ENCODE measurements at places on chromosomes 7 and 10. TPM values are rescaled to one million over a fixed set of nuclear protein-coding genes. Genes with fewer than 3 reads are reported as not detected.

- no peak for DNase-seq
These were observed 33.6 kb upstream of the BTBD16 start for GRCh38 chr10:122237331-122237990.

DNA sequence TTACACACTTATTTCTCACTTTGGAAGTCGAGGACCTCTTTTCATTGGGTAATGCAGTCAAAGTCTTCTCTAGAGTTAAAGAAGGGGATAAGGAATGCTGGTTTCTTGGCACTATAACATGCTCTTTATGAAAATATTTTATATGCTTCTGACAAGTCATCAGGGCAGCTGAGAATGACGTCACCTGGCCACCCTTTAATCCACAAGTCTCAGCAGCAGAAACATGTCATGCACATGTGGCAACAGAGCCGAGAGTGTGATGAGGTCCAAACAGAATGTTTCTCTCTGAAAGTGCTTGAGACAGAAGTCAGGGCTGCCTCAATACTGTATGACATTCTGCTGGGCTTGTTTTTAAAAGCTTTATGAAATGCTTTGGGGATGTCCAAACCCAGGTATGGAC, 63.5 kb upstream of the C10orf90 start:
- DNase-seq = peak; percentile 69

DNA sequence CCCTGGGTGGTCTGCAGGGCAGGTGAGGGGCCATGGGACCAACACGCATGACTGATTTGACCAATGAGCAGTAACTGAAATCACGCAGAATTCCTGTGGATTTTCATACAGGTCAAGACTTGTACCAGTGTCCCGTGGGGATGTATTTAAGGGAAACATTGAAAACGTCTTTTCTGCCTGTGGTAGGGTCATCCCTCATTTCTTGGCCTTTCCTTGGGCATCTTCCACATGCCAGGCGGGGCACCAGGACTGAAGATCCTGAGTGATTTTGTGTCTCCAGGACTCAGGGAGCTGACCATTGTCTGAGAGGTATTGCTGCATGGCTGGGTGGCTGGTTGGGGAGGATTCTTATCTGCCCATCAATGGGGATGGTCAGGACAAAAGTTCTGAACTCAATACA, 289.0 kb downstream of the GLRX3 start:
- no peak for DNase-seq

- no peak for DNase-seq
These were observed 57.2 kb downstream of the ENTPD1 start for GRCh38 chr10:95813054-95813685.

DNA sequence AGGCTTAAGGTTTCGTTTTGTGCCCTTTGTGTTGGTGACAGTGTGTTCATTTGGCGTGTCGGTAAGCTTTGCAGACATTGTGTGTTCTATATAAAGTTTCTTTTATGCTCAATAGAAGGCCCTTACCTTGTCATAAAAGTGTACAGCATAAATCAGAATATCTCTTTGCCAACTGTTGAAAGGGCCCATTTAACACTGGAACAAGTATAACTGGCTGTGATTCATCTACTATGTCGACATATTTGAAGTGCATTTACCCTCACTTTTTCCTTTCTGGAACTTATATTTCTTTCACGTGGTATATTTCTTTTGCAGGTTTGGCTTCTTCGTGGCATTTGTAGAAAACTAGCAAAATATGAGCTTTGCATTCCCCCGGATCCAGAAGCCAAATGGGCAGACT, 32.7 kb downstream of the EEPD1 start:
- peak; percentile 29 for DNase-seq

DNA sequence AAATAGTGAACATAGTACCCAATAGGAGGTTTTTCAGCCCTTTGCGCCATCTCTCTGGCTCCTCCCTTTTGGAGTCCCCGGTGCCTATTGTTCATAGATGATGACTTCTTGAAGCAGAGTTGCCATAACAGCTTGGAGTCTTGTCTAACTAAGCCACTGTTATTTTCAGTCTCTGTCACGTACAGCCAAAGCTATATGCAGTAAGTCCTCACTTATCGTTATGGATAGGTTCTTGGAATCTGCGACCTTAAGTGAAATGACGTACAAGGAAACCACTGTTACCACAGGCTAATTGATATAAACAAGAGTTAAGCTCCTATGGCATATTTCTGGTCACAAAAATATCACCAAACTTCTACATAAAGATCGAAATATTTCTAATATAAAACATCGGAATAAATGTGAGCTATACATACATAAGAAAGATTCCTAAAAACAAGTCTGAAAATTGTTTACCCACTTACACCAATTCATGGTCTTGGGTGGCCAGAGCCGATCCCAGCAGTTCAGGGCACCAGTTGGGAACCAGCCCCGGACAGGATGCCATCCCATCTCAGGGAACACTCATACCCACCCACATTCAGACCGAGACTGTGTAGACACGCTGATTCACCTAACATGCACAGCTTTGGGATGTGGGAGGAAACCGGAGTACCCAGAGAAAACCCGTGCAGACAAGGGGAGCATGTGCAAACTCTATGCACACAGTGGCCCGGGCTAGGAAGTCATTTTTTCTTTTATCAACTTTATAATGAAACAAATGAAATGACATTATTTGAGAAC, 76.0 kb upstream of the PRPS1L1 start:
- DNase-seq = no peak

DNA sequence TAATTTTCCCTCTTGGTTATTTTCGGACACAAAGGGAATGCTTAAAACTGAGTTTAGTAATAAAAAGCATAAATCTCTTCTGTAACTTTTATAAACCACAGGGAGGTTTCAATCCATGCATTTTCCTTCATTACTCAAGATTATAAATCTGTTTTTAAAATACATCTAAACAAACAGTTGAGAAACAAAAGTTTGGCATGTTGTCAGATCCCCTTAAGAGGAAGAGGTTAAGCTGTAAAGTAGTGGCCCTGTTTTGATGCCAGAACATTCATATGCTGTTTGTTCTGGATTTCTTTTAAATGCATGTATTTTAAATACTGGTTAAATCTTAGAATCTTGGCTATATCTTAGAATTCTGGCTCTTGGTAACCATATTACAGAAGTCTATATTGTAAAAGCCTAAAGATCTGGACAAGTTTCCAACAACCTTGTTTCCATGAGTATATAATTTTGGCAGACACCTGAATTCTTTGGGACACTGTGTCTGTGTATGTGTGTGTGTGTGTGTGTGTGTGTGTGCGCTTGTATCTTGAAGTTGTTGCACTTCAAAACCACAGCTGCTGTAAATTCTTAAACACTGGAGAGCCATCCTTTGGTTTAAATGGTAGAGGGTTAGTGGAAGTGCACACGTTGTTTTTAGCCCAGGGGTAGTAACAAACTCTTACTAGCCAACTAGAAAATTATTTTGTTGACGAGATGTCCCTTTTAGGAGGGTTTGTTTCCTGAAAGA, 6.8 kb upstream of the SEMA4G start:
- no peak for DNase-seq

DNA sequence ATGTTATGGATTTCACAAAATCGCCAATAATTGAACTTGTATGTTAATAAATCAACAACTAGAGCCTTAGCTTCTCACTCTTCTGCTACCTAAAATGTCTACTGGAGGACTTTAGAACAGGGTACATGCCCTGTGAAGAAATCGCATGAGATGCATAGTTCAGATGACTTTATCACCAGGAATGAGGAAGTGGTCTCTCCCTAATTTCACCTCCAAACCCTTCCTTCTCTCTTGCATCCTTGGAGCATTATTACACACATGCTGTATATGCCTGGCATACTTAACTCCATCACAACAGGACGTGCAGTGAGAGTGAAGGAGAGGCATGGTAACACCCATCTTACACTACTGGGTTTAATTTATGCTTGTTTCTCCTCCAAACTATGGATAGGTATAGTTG, 27.8 kb downstream of the RHEB start:
- DNase-seq = peak; percentile 96

DNA sequence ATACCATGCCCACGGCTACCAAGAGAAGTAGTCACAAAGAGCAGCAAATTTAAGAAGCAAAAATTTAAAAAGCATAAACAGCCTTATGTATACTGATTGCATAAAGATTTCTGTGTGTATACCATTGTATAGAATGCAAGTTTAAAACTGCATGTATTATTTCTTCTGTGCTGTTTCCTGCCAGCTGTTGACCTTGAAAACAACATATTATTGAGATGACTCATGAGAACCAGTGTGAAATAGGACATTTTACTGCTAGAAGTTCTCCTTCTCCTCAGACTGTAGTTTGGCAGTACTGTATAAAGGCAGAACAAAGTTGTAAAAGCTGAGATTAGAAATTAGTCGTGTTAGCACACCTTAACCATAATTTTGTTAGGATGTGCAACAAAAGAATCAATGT, 42.3 kb upstream of the SGCE start:
- DNase-seq = peak; percentile 70

- peak; percentile 31 for DNase-seq
These were observed 12.1 kb downstream of the GIMAP6 start for GRCh38 chr7:150620061-150620460.

- no peak for DNase-seq
These were observed 148.2 kb upstream of the TNS3 start for GRCh38 chr7:47730142-47730541.

DNA sequence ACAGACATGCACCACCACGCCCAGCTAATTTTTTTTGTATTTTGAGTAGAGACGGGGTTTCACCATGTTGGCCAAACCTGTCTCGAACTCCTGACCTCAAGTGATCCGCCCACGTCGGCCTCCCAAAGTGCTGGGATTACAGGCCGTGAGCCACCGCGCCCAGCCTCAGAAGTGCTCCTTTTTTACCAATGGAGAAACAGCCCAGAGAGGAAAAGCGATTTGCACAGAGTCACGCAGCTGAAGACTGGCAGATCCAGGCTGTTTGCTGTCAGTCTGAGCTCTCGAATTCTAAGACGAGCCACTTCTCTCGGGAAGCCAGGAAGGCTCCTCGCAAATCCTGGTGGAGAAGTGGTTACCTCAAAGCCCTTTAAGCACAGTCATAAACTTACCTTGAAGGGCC, 57.4 kb upstream of the SDK1 start:
- no peak for DNase-seq

GRCh38 chr7:36916116-36916515, 191.8 kb upstream of the AOAH start:
- no peak for DNase-seq

DNA sequence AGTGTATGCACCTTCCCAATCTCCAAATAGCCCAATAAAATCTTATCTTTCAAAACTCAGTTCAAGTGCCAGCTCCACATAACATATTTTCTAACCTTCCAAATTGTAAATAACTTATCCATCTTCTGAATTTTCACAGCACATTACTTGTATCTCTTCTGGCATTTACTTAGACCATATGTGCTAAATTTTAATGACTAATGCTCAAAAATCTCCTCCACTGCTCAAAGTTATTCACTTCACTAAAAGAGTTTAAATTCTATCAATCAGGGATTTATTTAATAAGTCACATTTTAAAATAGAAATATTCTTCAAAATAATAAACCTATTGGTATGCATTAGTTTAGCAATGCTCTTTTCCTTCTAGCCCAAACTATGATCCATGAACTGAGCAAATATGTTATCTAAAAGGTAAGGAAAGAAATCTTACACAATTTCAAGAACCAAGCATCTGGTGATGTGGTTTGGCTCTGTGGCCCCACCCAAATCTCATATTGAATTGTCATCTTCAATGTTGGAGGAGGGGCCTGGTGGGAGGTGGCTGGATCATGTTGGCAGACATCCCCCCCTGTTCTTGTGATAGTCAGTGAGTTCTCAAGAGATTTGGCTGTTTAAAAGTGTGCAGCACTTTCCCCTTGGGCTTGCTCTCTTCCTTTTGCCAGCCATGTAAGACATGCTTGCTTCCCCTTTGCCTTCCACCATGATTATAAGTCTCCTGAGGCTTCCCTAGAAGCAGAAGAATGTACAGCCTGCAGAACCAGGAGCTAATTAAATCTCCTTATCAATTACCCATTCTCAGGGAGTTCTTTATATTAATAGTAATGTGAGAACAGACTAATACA, 28.1 kb upstream of the GPR22 start:
- DNase-seq = no peak

DNA sequence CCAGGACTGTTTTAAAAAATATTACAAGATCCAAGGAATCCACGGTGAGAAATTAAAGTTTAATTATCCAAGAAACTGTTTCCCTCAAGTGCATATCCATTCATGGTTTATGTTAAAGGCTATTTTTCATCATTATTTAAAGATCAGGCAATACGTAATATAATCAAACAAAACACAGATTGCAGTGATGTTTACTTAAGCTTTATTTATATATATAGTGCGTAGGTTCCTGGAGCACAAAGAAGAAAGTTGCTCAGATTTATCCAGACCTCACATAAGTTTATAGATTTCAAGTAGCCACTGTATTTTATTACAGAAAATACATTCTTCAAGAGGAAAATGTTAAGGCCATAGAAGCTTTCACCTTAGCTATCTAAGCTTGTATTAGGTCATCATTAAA, 210.0 kb upstream of the KLF14 start:
- DNase-seq = no peak

GRCh38 chr10:77363210-77363609, 274.4 kb downstream of the KCNMA1 start:
- no peak for DNase-seq

DNA sequence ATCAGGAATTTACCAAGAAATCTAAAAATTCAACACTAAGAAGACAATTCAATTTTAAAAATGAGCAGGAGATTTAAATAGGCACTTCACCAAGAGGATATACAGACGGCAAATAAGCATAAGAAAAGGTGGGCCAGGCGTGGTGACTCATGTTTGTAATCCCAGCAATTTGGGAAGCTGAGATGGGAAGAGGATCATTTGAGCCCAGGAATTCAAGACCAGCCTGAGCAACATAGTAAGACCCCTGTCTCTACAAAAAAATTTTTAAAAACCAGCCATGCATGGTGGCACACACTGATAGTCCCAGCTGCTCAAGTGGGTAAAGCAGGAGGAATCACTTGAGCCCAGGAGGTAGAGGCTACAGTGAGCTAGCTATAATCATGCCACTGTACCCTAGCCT, 3.5 kb upstream of the AKR1D1 start:
- no peak for DNase-seq

GRCh38 chr7:91082852-91083495, 181.3 kb upstream of the FZD1 start:
- DNase-seq = no peak

DNA sequence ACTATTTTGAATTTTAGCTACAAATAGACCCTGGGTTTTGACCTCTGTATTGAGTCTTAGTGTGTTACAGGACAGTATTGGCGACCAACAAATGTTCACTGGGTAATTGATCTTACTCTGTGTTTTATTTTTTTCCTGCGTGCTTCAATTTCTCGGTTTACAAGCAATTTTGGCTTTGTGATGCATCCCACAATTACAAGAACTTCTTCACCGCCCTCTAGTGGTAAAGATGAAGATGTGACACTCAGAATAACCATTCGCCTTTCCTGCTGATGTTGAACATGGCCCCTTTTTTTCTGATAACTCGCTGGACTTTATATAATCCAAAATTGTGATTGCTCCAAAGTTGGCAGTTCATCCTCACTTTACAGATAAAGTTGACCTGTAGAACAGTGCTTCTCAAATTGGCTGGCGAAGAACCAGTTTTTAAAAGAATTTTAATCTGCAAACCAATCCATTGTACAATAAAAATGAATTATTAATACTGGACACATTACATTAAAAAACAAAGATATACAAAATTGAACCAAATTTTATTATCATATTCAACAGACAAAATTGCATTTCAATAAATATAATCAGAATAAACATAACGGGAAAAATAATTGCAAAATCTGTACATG, 20.2 kb upstream of the SMC3 start:
- no peak for DNase-seq

Gene PLCE1
- total RNA-seq = 0.11 TPM

Gene IL15RA
- total RNA-seq = 3.6 TPM

Gene STAG3
- 0.34 TPM for total RNA-seq

Gene PCLO
- 4.0 TPM for total RNA-seq

Gene RSPH10B2
- total RNA-seq = not detected

Gene WDR86
- total RNA-seq = not detected

Gene SLC26A5
- total RNA-seq = not detected

Data from foreskin keratinocyte (primary cell).